Osteocyte (in vitro differentiated cells): ENCODE measurements at places on chromosomes 16 and 17. TPM values are rescaled to one million over a fixed set of nuclear protein-coding genes. Genes with fewer than 3 reads are reported as not detected.
A peak's percentile ranks its signal among the peaks of the same experiment; 100 is the strongest.

- H3K27me3 ChIP-seq = no peaks in the 10 kb centered on the region
- H3K27ac ChIP-seq = no peak overlapping the region
- H3K36me3 ChIP-seq = peaks cover 5% of the 10 kb centered on the region
- no peak for DNase-seq
Observed at GRCh38 chr17:10724546-10725195, 5.2 kb downstream of the TMEM220 start.

- peaks cover 7% of the 10 kb centered on the region for H3K4me1 ChIP-seq
- no peak for DNase-seq
Observed at GRCh38 chr17:31789707-31790505, 69.1 kb downstream of the COPRS start.

The SLC5A11 gene
- not detected in 2 replicates for total RNA-seq

The SPATA32 gene
- 0.18 TPM in 1 of 2 replicates, not detected in the other for total RNA-seq

- no peaks in the 10 kb centered on the region for H3K4me1 ChIP-seq
- H3K27me3 ChIP-seq = no peaks in the 10 kb centered on the region
- no peak within 1 kb of the TSS for H3K27ac ChIP-seq
- DNase-seq = peak; percentile 83
Observed at GRCh38 chr17:58487589-58488427, at the start of gene HSF5. HSF5 (minus strand) TSS chr17:58488408; CDS start chr17:58488274, 134 bp downstream.

DNA sequence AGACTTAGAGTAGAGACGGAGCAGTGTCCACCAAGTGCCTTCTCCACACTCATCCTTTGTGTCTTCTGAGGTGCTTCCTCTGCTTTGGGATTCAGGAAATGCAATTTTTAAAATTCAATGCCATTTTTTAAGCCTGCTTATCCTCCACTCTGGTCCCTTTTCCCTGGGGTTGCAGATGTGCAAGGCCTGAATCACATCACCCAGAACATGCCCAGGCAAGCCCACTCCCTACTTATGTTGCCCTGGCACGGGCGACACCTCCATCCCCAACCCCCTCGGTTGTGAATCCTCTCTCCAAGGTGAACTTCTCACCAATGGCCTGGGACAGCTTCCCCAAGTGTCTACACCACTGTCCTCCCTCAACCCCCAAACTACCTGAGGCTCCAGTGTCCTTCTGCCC is 116.2 kb downstream of the C17orf67 start:
- no peaks in the 10 kb centered on the region for H3K4me1 ChIP-seq
- H3K27me3 ChIP-seq = peaks cover 15% of the 10 kb centered on the region
- no peak overlapping the region for H3K4me3 ChIP-seq
- no peak for DNase-seq
- H3K27ac ChIP-seq = no peak overlapping the region
